ENCODE measurements at places on chromosomes 6 and 20. TPM values are rescaled to one million over a fixed set of nuclear protein-coding genes. Genes with fewer than 3 reads are reported as not detected.

The NR2E1 gene
- total RNA-seq, result 0.03 TPM

The NKAIN2 gene
- total RNA-seq, result not detected

The DEFB124 gene
- not detected for total RNA-seq

The SEMG1 gene
- not detected for total RNA-seq

The KIF6 gene
- total RNA-seq, result 0.16 TPM

The ZNF311 gene
- 0.07 TPM for total RNA-seq

The NFYA gene
- total RNA-seq, result 13.4 TPM

The CUL9 gene
- total RNA-seq, result 9.9 TPM

The CALHM6 gene
- 0.39 TPM for total RNA-seq

The PGC gene
- not detected for total RNA-seq

The TBC1D7 gene
- 34.0 TPM for total RNA-seq

The PRND gene
- not detected for total RNA-seq

The OR2H2 gene
- total RNA-seq, result not detected

The TRIM40 gene
- not detected for total RNA-seq

The TUBB2B gene
- total RNA-seq, result 13.4 TPM

The CD93 gene
- total RNA-seq, result not detected

The APCDD1L gene
- total RNA-seq, result 0.07 TPM

The AHI1 gene
- 9.2 TPM for total RNA-seq

The PI16 gene
- not detected for total RNA-seq

The PET117 gene
- total RNA-seq, result 19.5 TPM

The ME1 gene
- total RNA-seq, result 39.8 TPM

All from A549 treated with CORT108297 at 1 μM for 4 hours (cell line).